ENCODE measurements at places on chromosomes 2 and 18.

DNA sequence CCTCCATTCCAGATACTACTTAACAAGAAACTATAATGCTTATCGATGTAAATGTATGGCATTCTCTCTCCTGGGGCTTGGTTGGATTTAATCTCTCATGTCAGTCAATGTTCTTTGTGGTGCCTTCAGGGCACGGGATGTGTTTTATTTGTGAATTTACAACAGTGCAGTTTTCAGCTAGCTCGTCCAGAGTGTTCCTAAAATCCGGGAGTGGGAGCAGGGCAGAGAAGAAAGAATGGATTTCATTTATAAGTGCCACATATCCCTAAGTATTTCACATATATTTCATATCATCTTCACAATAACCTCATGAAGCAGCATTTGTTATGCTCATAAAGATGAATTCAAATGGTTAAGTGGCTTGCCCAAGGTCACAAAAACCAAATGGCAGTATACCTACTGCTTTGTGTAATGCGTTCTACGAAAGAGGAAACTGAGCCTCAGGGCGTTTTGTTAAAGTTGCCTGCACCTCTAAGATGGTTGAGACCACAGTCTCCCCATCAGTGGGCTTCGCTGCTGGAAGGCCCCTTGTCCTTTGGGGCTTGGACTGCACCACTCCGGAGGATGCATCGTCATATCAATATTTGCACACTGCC lies 134.7 kb upstream of the MGAT5 start:
- DNase-seq, result no peak

- DNase-seq, result no peak
Measured at GRCh38 chr2:202193881-202194353, 44.5 kb downstream of the SUMO1 start.

- DNase-seq, result no peak
Measured at GRCh38 chr2:129777762-129778583, 201.5 kb upstream of the RAB6C start.

DNA sequence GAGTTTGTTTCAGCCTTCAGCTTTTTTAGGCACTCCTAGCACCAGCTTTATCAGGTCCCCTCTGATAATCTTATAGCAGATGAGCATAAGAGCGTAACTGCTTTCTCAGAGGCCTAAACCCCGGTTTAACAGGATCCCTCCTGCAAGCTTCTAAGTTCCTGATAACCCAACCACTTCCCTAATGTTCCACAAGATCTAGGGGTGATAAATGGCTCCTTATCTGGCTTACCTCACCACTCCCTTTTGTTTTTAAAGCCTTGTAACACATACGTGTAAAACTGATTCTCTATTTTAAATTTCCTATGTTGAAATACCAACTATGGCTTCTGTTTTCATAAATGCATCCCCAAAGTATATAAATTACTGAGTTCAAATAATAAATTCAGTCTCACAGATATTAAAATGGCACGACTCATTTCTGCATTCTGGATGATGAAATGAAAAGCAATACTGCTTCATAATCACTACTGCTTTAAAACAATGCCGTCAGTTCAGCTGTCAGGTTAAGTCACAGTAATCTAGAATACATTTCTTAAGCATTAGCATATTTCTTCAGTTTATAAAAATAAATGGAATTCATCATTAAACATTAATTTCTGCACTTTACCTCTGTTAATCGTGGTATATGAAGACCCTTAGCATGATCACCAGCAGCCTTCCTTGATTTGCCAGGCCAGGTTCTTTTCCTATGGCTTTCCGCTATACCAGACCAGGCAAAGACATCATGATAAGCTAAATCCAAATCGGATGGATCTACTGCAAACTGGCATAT lies 126.3 kb downstream of the C2orf74 start:
- peak; percentile 94 for DNase-seq

- no peak for DNase-seq
Measured at GRCh38 chr2:160299540-160299939, 99.5 kb upstream of the ITGB6 start.

DNA sequence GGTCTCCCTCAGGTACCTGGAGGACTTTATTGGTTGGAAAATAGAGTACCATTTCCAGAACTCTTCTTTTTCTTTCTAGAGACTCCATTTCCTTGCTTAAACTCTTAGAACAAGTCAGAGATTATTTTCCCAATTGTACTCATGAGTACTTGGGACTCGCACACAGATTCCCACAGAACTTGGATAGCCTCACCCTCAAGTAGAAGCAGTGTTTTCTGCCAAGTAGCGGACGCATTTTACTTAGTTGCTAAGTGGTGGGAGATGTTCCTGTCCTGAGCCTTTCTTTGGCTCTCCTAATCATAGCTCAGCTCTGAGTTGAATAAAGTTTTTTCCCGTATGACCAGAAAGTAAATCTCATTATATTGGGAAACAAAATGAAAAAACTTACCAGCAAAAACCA lies 17.2 kb downstream of the SLC30A3 start:
- DNase-seq, result no peak

GRCh38 chr2:98532756-98533155 lies 75.6 kb downstream of the COA5 start:
- DNase-seq, result no peak

GRCh38 chr2:121257480-121257840 lies 27.5 kb downstream of the TFCP2L1 start:
- DNase-seq, result peak; percentile 54

DNA sequence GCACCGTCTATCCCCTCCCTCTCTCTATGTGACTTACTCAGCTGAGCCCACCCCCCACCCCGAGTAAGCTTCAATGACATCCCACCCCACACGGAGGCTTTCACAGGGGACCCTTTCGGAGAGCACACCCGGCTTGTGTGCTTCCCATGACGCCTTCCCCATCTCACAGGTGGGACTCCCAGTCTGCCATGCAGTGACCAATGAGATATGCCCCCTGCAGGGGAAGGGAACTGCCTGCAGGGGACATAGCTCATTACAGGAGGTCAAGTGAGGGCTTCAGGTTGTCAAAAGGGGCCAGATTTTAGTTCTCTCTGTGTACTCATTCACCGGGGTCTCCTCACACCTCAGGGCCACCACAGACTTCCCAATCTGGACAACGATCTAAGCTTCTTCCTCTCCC lies 112.6 kb downstream of the GAREM1 start:
- DNase-seq, result peak; percentile 4

DNA sequence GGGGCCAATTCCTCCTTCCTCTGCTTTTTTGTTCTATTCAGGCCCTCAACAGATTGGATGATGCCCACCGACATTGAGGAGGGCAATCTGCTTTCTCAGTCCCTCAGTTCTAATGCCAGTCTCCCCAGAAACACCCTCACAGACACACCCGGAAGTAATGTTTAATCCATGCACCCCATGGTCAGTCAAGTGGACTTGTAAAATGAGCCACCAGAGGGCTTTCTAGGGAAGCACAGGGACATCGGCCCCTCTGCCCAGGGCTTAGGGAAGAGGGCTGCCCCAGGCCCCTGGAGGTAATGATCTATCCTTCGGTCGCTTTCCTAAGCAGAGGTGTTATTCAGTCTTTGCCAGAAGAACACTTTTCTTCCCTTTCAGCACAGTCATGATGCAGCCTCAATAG lies 107.4 kb downstream of the PDCL3 start:
- no peak for DNase-seq

- DNase-seq, result no peak
Measured at GRCh38 chr2:2586068-2586776, 255.1 kb upstream of the MYT1L start.

DNA sequence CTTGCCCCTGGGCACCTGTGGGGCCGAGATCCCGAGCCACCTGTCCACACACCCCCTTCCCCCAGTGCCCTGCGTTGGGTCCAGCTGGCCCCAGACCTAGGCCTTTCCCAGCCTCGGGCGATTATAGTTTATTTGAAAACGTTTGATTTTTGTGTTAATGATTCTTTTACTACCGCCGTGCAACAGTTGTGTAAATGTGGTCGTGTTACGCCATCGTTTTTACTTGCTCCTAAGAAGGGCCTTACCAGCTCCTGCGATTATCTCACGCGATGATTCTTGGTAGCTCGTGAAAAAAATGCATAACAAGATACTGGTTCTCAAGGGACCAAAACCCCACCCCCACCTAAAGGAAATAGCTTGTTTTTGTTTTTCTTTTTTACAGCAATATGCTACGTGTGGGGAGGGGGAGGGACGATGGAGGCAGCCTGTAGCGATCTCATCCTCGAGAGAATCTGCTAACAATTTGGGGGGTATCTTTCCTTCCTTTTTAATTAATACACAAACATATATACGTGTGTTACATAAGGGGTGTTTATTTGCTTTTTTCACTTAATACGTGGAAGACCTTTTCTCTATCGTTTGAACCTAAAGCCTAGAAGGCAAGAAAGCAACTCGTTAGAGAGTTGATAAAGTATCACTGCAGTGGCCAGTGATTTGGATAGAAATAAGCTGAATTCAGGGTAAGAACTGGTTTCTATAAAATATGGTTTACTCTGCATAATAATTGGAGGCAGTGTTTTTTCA lies 1.0 kb downstream of the ZDBF2 start:
- peak; percentile 50 for DNase-seq

DNA sequence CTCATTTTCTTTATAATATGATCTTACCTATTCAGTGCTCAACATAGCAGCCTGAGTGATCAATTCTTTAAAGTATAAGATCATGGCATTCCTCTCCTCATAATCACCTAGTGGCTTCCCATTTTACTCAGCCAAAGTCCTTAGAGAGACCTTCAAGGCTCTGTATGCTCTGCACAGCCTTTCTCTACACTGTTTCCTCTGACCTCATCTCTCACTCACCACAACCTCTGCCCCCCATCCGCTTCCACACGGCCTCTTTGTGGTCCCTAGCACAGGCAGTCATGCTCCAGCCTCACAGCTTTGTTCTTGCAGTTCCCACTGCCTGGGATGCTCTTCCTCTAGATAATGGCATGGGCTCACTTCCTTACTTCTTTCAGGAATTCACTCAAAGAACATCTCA lies 109.2 kb downstream of the HIBCH start:
- DNase-seq, result no peak

- no peak for DNase-seq
Measured at GRCh38 chr2:219309278-219309677, at the start of gene PTPRN. PTPRN (minus strand) TSS chr2:219309401; CDS start chr2:219309332, 69 bp downstream.

- DNase-seq, result no peak
Measured at GRCh38 chr2:83115606-83116005, 1343.5 kb downstream of the SUCLG1 start.

DNA sequence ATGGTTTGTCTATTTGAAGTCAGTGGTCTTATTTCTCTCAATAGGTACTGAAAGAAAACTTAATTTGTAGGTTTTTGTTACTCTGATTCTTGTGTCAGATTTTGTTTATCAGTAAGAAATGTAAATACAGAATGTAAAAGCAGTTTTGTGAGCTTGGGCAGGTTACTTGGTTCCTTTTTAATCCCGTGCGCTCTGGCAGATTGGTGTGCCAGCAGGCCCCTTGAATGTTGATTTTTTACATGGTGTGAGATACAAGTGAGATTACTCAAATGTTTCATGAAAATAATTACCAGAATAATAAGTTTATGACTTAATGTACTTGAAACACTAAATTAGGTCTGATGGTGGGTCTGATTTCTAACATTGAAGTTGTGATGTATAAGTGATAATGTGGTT lies 13.4 kb downstream of the HNRNPA3 start:
- DNase-seq, result no peak

GRCh38 chr2:27408601-27409320 lies 630 bp downstream of the PPM1G start:
- peak; percentile 65 for DNase-seq

DNA sequence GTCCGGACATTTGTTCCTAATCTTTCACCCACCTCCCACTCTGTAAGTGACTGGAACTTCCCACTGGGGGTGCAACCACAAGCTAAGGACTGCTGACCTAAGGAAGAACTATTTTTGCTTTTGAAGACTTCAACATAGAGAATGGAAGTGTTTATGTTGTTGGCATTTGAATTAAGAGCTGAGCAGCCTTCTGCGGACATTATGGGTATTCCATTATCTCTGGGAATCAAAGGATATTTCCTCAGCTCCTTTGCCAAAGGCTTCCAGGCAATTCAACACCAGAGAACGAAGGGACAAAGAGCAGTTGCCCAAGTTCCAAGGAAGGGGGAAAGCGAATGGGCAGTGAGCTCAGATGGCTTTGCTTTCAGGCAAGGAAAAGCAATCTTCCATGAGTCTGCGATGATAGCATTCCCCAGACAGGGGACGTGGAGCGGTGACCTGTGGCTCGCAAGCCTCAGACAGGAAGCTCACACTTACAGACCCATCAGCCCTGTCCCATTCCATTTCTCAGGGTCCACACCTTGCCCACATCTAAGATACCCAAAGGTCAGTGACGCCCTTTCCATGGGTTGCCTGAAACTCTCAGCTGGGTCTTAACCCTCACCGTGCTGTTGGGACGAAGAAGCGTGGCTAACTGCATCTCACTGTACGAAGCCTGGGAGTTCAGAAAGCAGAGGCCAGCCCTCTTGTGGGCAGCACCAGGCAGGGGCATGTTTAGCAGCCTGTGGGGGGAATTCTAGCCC lies 116.8 kb downstream of the COPS8 start:
- DNase-seq, result no peak

DNA sequence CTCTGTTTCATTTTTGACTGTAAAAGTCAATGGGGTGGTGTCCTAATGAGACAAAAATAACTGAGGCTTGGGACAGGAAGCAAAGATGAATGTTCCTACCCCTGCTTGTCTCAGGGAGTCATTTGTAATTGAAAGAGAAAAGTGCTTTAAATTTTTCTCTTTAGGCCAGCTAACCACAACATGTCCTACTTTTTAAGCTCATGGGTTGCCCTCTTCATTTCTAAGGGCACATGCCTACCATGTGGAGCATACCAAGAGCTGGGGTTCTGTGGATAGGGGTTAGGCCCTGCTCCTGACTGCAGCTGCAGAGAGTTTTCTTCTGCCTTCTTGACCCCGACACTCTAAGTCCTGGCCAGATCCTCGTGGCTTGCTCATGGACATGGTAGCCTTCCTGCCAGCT lies 96.8 kb upstream of the ARL4C start:
- no peak for DNase-seq
